Activated CD8-positive, alpha-beta T cell treated with anti-CD3 and anti-CD28 coated beads for 36 hours (primary cell): ENCODE measurements at places on chromosomes 3 and 15. TPM values are rescaled to one million over a fixed set of nuclear protein-coding genes. Genes with fewer than 3 reads are reported as not detected.

DNA sequence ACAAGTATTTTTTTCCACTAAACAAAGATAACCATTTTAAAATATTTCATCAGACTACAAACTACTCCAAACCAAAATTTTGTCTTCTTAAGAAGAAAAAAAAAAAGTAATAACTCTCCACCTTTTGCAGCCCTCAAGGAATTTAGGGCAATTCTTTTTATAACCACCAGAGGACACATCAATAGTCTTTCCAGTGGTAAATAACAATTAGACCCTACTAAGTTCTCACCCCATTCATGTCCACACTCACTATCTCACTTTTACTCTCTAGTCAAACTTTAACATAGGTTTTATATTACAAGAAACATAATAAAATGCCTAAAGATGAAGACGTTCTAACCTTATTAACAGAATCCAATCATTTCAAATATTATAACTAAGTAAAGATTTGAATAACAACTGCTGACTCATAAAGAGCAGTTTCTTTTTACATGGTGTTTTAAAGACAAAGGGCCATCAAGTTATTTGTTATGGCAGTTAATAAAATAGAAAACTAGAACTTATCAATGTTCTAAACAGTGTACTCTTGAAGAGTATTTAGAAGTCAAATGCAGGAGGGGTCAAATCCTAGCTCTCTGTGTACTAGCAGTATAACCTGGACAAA, 33.0 kb downstream of the CCDC39 start:
- H3K4me1 ChIP-seq = no peaks in the 10 kb centered on the region
- no peak overlapping the region for H3K4me3 ChIP-seq
- DNase-seq = no peak
- H3K27me3 ChIP-seq = peaks cover 15% of the 10 kb centered on the region

- H3K27ac ChIP-seq = no peak overlapping the region
- no peaks in the 10 kb centered on the region for H3K36me3 ChIP-seq
- H3K4me3 ChIP-seq = no peak overlapping the region
- no peak for DNase-seq
Measured at GRCh38 chr3:194928227-194928626, 242.5 kb downstream of the FAM43A start.

The HHLA2 gene
- total RNA-seq = 2.2 TPM

The ANKRD28 gene
- 32.9 TPM for total RNA-seq

DNA sequence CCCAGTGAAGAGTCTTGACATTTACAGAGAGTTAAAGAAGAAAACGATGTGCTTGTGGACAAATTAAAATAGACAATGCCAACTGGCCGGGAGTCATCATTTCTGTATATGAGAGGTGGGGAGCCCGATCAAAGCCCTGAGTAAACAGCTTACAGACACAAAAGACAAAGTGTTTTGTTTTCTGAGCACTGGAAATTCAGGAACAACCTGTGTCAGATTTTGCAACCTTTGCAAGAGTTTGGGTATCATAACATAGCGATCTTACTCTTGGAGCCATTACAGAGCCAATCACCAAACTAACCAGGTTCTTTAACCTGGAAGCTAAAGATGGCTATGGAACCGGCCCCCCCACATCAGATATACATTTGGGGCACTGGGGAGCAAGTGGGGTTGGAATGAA, 101.9 kb upstream of the LRIG1 start:
- H3K4me3 ChIP-seq = no peak overlapping the region
- no peaks in the 10 kb centered on the region for H3K36me3 ChIP-seq
- H3K4me1 ChIP-seq = peaks cover 17% of the 10 kb centered on the region
- DNase-seq = no peak
- no peak overlapping the region for H3K27ac ChIP-seq

The SPESP1 gene
- total RNA-seq = 0.18 TPM
